ENCODE measurements at places on chromosomes 12 and 14.
A peak's percentile ranks its signal among the peaks of the same experiment; 100 is the strongest.

GRCh38 chr14:60637479-60638315 is 11.6 kb downstream of the SIX1 start:
- no peak for DNase-seq

- no peak for DNase-seq
Observed at GRCh38 chr12:124422570-124423523, 128.0 kb downstream of the RFLNA start.

DNA sequence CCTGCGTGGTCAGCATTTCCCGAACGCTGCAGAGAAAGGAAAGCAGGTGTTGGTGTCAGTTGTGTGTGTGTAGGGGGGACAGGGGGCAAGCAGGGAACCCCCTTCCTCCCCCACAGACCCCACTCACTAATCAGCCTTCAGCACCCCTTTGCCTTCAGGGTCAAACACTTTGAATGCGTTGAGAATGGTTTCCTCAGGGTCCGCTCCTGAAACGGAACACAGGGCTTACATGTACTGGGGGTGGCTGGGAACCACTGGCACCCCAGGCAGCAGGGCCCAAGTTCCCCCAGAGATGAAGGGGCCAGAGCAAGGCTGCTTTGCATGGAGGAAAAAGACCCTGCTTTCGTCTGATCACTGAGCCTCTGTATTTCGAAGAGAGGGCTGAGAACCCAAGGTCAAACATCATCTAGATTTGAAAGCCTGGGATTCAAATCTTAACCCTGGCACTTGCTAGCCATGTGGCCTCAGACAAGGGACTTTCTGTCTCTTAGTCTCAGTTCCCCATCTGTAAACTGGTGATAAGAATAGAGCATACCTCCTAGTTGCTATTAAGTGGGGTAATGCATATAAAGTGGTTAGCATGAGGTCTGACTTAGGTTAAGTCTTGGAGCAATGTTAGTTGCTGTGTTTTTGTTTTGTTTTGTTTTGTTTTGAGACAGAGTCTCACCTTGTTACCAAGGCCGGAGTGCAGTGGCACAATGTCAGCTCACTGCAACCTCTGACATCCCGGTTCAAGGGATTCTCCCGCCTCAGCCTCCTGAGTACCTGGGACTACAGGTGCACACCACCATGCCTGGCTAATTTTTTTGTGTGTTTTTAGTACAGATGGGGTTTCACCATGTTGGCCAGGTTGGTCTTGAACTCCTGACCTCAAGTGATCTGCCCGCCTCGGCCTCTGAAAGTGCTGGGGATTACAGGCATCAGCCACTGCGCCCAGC is 7.0 kb downstream of the MYL2 start:
- peak; percentile 52 for DNase-seq

- no peak for DNase-seq
Observed at GRCh38 chr12:119940897-119941296, 48.1 kb upstream of the BICDL1 start.

DNA sequence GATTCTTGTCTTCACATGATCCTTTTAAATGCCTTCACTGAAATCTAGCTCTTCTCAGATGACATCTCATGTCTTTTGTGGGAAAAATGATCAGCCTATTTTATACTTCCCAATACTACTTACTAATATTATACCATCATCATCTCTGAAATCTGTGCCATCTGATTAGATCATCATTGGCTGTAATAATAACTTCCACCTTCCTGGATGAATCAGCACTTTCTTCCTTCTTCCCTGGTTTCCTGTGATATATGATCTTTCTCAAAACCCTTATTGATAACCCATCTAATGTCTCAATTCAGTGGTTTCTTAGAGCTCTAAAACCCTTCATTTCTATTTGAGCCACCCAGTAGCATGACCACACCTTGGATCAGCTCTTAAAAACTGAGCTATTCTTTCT is 30.9 kb downstream of the GPR137C start:
- no peak for DNase-seq

- no peak for DNase-seq
Observed at GRCh38 chr12:51866762-51867161, 18.2 kb upstream of the FIGNL2 start.

DNA sequence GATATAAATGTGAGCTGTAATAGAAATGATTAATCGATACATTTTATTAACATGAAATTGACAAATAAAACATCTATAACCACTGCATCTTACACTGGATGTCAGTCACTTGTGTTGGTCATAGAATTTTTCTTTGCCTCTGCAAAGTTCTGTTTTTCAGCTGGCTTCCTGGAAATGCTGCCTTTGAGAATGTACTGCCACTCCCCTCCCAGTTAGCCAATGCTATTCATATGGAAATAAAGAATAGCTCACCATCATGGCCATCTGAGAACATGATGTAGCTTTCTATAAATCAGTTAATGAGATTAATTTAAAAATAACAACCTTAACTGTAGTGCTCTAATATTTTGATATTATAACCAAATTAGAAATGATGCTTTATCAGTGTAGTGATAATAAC is 41.1 kb downstream of the SLCO1B1 start:
- no peak for DNase-seq

DNA sequence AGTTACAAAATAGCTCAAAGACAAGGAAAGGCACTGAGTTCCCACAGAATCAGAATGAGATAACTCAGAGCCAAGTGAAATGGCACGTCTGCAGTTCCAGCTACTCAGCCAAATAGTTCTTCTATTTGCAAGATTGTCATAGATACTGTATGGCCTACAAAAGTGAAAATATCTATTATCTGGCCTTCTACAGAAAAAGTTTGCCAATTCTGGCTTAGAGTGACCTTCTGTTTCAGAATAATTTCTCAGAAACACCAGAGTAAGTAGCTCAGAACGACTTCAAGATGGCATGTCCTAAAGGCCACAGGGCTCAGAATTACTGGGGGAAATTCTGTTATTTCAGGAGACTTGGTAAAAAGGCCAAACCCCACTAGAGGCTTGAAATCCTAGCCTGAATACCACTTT is 10.7 kb upstream of the RTRAF start:
- no peak for DNase-seq

DNA sequence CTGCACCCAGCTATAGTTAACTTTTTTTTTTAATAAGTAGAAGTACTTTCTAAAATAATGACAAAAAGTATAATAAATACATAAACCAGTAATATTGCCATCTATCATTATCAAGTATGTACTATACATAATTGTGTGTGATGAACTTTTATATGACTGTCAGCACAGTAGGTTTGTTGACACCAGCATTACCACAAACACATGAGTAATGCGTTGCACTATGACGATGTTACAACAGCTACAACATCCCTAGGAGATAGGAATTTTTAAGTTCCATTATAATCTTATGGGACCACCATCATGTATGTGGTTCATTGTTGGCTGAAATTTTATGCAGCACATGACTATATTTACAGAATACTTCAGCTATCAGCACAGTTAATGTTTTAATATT is 62.9 kb upstream of the VSX2 start:
- DNase-seq: peak; percentile 44

GRCh38 chr12:65668981-65669695 is 155.1 kb upstream of the HMGA2 start:
- no peak for DNase-seq

- peak; percentile 67 for DNase-seq
Observed at GRCh38 chr14:91521061-91521640, 11.0 kb upstream of the PPP4R3A start.

DNA sequence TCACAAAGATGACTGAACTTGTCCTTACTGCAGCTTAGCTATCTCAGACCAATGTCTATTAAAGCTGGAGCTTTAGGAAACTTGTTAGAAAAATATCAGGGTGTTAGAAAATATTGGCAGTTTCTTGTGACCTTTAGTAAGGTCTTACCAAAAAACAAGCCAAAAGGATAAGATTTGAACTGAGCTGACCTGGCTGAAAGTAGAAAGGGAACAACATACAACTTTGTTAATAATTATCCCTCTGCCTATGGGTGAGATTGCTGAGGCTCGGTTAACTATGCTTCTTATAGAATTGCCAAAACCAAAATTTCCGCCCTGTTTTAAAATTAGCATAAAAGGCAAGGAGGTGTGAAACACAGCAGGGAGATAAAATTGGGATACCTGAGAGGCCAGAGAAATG is 73.8 kb downstream of the DHRS2 start:
- no peak for DNase-seq

DNA sequence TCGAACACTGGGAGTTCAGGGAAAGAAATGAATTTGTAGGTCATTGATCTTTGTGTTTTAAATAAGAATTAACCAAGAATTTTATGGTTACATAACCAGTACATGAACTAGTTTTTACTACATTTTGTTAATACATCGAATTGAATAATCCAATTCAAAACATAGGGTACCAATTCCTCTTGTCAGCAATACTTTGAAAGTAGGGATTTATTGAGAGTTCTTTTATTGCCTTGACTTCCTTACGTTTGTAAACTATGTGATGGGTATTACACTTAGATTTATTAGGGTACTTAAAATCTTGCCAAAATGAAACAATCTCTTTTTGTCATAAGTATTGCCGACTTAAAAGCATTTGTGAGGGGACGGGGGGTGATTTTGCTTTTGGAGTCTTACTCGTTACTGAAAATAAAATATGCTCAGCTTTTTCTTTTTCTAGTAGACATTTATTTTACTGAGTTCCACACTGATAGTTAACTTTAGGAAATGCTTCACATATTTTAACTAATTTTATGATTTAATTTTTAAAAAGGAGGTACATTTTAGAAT is 22.4 kb downstream of the SOCS2 start:
- no peak for DNase-seq

- DNase-seq: no peak
Observed at GRCh38 chr14:71905031-71905430, 27.2 kb upstream of the RGS6 start.

DNA sequence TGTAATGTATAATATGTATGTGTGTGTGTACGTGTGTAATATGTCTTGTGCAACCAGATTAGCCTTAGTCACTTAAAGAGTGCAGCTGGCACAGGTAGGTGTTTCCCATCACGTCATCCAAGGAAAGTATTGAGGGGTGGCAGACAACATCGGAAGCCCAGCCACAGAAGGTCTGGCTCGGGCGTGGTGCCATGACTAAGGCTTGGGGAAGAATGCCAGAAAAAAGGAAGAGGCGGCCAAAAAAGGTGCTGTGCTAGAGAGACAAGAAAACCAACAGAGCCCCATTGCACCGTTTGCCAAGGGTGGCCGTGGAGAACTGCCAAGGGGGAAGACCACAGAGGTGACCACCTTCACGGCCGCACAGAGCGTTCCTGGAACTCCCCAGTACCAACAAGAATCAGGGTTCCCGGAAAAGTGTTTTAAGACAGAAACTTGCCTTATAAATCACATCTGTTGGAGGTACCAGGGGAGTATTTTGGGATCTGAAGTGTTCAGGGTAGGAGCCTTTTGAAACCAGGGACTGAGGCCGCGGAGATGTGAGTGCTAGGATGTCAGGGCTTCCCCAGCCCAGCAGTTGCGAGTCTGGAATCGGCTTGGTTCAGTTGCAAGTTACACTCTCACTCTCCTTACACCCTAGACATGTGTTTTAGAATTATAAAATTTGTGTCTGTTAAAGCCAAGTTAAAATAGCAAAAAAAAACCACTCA is 131.2 kb upstream of the DYRK2 start:
- peak; percentile 14 for DNase-seq

GRCh38 chr12:40784102-40784501 is 91.9 kb downstream of the CNTN1 start:
- DNase-seq: no peak

DNA sequence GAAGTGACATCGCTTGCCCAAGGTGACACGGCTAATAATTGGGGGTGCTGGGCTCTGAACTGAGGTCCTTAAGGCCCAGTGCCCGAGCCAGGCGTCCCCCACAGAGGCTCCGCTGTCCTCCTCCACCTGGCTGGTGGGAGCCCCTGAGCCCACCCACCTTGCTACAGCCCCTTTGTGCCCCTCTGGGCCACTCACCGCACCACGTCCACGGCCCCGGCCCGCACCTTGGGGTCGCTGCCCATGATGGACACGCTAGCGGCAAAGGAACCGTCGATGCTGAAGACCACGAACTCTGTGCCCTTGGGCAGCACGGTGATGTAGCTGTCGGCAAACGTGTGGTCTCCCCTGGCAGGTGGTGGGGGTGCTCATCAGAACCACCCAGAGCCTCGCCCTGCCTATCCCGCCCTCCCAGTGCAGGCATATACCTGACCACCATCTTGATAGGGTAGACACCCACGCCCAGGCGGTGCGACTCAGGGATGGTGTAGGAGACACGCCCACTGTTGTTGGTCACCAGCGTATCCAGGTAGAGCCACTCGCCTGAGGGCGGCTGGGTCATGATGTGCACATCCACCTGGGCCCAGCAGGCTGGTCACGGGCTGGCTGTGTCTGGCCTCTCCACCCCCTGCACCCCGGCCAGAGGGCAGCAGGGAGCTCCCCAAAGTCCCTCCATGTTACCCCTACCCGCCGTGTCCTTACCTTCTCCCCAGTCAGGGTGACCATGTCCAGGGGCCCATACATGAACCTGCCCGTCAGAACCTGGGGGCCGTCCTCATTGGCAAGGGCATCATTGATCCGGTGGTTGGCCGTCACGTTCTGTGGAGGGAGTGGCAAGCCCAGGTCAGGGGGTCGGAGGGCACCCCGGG is 6.8 kb downstream of the ARL6IP4 start:
- no peak for DNase-seq

- DNase-seq: peak; percentile 88
Observed at GRCh38 chr12:48852734-48853688, 1.0 kb upstream of the DDX23 start.

GRCh38 chr12:68378872-68379606 is 46.9 kb upstream of the MDM1 start:
- peak; percentile 26 for DNase-seq

Data from suppressor macrophage treated with lipopolysaccharide for 1 hour (primary cell).